Activated CD4-positive, alpha-beta T cell treated with anti-CD3 and anti-CD28 coated beads, Interleukin-10, Interleukin-2, amounts not matched to agents 100 ng/mL and 50 ng/mL, durations not matched to agents 16 hours and 8 hours (primary cell): ENCODE measurements at places on chromosomes 5 and 9.

DNA sequence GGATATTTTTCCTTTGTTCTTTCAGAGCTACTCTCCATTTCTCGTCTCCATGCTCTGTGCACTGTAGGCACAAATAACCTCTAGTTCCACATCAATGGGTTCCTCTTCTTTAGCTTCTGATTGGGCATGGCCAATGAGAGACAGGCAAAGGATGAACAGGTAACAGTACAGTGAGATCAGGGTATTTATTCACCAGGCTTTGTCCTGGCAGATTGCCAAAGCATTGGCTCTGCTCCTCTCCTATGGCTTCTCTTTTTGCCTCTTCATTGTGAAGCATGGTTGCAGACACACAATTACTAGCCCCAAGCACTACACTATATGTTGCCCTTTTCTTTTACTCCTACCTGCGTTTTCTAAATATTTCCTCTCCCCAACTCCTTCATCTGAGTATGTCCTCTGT lies 215.1 kb upstream of the ARRDC3 start:
- DNase-seq, result no peak

DNA sequence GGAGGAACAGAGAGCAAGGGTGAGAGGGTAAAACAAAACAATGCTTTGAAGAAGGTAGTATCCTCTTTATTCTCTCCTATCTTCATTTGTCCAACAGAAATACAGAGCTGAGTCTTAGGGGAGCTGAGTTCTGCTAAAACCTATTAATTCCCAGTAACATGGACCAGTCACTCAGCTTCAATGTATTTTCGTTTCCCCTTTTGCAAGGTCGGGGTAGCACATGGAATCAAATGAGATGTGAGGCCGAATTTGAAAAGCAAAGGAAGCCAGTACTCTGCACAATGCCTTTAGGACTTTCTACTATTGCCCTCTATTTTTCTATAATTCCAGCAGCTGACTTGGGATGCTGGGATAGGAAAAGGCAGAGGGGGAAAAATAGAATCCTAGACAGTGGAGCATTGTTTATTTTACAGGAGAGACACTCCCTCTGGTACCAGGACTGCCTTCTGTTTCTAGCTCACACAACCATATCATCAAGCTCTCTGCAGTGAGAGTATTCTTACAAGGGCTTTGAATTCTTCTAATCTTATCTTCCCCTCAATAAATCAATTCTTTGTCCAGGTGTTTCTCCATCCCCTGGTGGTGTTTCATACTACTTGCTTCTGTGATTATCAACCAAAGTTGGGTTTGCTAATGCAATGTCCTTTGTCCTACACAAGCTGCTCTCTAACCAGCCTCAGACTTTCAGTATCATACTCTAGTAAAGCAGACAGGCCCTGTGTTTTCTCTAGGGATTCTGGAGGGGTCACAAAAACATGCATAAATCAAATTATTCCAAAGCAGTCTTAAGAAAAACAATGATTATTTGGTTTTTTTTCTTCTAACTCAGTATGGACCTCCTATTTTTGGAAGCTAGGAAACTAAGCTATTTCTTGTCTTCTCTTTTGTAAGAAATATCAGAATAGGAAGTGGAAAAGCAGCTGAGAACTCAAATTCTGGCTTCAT lies 341.5 kb downstream of the OSTF1 start:
- DNase-seq, result no peak

DNA sequence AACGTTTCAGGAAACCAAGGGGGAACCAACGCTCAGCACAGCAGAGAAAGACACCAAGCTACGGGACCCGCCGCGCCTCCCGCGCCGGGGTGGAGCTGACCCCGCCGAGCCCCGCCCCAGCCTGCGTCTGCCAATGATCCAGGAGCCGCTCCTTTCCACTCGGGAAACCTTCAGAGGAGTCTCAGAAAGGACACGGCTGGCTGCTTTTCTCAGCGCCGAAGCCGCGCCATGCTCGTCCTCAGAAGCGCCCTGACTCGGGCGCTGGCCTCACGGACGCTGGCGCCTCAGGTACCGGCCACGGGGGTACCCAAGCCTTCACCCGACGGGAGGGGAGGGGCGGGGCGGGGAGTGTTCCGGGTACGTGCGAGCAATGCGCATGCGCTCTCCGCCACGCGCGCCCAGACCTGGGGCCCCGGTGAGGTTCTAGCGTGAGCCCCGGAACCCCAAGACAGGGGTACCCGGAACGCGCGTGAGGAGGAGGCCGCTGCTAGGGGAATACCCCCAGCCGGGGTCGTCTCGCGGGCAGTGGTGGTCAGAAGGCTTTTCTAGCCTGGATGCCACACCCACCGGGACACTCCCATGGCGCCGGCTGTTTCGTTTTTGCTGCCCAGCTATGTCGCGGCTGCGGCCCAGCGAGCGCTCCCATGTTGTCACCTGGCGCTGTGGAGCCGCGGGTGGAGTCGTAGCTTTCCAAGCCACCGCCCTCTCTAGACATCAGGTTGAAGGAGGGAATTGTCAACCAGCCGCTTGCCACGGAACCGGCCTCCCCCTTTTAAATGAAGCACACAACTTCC lies at the start of gene NIPSNAP3A:
NIPSNAP3A (plus strand) TSS at position 119 of the 794 bp plus-strand sequence; CDS start at position 229, 110 bp downstream.
- DNase-seq, result peak; percentile 89

GRCh38 chr9:25602400-25603044 lies 75.7 kb downstream of the TUSC1 start:
- no peak for DNase-seq

DNA sequence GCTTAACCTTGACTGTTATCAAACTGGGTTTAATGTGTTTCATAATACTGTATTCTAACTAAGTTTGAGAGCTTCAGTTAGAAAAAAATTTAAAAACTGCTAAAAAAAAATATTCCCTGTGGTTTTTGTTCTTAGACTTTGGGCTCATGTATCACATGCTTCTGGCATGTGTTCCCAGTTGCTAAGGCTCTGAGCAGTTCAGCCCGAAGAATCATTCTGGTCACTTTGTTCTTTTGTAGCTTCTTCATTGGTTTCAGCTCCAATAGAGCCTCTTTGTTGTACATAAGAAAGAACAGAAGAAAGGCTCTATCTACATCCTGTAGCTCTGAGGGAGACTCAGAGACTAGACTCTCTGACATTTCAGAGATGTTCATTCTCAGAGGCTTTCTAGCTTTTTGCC lies 25.6 kb downstream of the KCNN2 start:
- DNase-seq, result no peak

- no peak for DNase-seq
Measured at GRCh38 chr9:128526720-128527119, 22.2 kb downstream of the GLE1 start.

DNA sequence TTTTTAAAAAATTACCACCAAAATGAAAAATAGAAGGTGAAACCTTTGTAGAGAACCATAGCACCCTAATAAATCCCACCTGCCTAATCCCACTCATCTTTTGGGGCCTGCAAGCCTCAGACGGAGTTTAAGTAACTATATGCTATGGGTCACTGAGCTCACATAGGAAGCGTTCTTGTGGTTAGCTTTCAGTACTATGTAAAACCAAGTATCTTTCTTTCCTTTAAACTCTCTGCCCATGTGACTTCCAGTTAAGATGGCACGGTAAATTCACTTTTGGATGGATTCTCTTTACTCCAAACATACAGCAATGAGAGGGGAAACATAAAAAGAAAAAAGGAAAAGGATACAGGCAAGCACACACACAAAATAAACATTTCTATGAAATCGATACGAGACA lies 50.9 kb downstream of the FANCC start:
- DNase-seq, result peak; percentile 28

DNA sequence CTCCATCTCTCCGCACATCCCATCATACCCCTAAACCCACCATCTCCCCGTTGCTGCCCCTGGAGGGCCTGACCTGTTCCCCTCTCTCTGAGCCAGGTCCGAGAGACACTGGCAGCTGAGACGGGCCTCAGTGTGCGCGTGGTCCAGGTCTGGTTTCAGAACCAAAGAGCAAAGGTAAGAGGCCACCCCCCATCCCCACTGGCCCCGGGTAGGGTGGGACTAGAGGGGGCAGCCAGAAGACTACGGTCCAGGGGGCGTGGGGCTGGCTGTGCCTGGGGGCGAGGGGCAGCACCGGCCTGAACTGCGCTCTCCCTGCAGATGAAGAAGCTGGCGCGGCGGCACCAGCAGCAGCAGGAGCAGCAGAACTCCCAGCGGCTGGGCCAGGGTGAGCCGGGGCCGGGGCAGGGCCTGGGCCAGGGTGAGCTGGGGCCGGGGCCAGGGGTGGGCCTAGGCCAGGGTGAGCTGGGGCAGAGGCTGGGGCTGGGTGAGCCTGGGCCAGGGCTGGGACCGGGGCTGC lies 79.8 kb downstream of the LMX1B start:
- DNase-seq, result no peak

GRCh38 chr9:97388721-97389238 lies 23.1 kb upstream of the TDRD7 start:
- peak; percentile 78 for DNase-seq

DNA sequence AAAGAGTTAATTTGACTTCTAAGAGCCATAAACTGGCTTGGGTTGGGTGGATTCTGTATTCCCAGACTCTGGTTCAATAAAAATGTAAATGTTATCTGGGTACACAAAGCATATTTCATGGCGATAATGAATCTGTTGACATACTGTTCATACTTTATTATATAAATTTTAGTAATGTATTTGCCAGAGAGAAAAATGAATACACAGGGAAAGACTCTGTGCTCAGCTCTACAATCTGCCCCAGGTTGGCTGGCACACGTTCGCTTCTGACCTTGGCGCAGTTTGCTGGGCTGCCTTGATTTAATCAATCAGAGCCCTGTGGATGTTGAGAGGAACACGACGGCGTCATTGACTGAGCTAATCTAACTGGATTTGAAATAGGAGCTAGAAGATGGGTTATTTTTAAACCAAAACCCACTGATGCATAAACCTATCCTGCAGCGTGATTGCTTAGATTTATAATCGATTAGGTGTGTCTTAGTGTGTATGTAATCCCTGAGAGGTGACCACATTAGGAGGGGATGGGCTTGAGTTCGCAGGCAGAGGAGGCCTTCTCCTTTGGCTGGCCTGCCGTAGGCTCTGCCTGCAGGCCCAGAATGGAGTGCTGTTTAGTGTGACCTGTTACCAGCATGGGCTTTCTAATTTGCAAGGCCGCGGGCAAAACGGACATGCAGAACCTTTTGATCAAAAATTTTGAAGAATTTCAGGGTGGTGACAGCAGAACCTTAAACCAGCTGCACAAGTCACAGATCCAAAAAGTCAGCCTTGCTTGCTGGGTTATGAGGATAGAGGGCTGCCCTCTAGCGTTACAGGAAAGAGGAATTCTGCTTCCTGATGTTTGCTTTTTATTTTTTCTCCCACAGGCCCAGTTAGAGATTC lies 3.9 kb upstream of the ADCY2 start:
- DNase-seq, result no peak

DNA sequence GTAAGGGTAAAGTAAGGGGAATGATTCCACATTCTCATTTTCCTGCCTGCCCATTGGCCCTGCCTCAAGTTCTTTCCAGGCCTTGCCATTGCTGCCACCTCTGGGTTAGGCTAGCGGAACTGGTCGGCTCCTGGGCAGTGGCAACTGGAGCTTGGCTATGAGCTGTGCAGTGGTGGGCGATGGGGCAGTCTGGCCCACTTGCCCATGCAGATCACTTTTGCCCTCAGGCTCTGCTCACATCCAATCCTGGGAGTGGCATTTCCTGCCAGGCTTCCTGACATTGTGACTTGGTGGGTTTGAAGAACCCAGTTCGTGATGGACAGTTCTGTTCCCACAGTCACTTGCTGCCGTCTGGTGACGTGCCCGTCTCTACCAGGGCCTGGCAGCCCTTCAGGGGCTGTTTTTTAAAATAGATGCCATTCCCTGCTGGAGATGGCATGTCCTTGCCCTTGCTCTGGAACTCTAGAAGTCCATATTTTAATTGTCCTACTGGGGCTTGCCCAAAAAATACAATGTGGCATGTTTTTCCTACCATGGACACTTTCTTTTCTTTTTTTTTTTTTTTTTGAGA lies 86.1 kb downstream of the FGF18 start:
- DNase-seq, result no peak

GRCh38 chr5:117261948-117262571 lies 687.4 kb upstream of the SEMA6A start:
- no peak for DNase-seq

DNA sequence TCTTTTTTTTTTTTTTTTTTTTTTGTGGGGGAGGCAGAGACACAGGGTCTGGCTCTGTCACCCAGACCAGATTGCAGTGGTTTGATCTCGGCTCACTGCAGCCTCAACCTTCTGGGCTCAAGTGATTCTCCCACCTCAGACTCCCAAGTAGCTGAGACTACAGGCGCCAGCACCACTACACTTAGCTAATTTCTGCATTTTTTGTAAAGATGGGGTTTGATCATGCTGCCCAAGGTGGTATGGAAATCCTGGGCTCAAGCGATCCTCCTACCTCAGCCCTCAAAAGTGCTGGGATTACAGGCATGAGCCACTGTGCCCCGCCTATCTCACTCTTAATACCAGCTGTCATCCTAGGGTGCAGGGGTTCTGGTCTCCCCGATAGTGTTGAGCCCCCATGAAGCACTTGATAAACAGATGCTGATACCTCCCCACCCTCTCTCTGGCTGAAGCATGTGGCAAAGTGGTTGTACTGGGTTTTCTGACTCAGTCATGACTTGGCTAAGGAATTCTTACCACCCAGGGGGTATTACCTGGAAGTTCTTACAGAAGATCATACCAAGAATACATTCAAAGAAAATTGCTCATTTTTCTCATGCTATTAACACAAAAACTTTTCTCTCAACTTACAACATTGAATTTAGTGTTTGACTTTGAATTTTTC lies 110.2 kb upstream of the DAPK1 start:
- no peak for DNase-seq

DNA sequence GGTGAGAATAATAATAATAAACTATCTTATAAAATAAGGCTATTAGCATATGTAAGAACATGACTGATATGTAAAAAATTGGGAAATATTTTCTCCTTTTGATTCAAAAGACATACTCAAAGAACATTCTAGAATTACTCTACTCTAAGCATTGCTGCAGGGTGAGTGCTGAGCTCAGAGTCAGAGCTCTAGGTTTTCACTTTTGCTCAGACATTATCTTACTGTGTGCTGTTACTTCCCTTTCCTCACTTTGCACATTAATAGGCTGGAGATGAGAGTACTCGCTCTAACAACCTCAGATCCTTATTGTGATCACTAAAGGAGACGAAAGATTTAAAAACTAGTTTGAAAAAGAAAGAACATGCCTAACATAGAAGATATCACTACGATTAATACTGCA lies 99.4 kb upstream of the C9orf72 start:
- DNase-seq, result no peak

DNA sequence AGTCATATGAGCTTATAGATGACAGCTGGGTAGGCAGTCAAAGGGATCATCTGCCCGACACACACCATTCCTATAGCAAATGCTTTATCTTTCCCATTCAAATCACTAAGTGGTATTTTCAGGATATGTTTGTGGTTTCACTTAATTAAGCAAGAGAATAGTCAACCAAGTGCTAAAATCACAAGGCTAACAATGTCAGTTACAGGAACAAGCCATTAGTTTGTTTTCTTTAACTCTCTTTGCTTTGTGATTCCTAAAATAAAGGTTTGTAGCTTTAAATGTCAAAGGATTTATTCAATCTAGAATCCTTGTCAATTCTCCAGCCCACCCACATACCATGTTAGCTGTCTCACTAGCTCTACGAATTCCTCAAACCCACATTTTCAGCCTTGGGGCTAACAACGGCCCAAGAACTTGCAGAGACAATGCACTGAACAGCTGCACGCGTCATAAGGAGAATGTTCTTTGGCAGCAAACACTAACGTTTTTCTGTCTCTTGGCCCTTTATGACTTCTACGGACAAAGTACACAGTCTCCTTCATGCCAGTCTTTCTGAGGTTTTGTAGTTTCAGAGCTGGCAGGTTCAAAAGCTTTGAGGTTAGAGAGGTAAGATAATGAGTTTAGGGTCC lies 56.6 kb downstream of the ELAVL2 start:
- no peak for DNase-seq

- DNase-seq, result no peak
Measured at GRCh38 chr5:131147258-131147657, 17.8 kb downstream of the HINT1 start.

- DNase-seq, result no peak
Measured at GRCh38 chr9:14868772-14869583, 41.2 kb downstream of the FREM1 start.
